ENCODE measurements at places on chromosomes 7 and 10. TPM values are rescaled to one million over a fixed set of nuclear protein-coding genes. Genes with fewer than 3 reads are reported as not detected.

GRCh38 chr10:79936625-79937615 lies 12.0 kb downstream of the SFTPD start:
- H3K4me3 ChIP-seq = no peak overlapping the region
- H3K4me1 ChIP-seq = peaks cover 11% of the 10 kb centered on the region
- no peaks in the 10 kb centered on the region for H3K27me3 ChIP-seq
- no peak for DNase-seq
- no peaks in the 10 kb centered on the region for H3K36me3 ChIP-seq

DNA sequence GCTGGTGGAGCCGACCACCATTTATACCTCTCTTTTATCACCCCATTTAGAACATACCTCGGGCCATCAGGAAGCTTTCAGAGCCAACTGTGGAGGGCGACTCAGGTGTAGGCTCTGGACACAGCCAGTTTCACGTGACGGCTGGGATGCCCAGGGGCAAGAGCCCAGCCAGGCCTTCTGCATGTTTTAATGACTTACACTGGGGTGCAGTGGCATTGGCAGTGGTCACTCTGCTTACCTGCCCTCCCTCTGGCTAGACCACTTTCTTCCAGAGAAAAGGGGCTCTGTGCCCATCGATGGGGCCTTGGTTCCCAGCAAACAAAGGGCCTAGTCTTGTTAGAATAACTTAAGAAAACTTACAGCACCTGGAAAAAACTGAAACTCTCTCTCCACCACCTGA lies 50.0 kb downstream of the PNLIPRP2 start:
- no peak for DNase-seq
- H3K4me3 ChIP-seq = no peak overlapping the region
- H3K27ac ChIP-seq = no peak overlapping the region
- no peaks in the 10 kb centered on the region for H3K27me3 ChIP-seq
- H3K36me3 ChIP-seq = no peaks in the 10 kb centered on the region
- H3K4me1 ChIP-seq = no peaks in the 10 kb centered on the region

DNA sequence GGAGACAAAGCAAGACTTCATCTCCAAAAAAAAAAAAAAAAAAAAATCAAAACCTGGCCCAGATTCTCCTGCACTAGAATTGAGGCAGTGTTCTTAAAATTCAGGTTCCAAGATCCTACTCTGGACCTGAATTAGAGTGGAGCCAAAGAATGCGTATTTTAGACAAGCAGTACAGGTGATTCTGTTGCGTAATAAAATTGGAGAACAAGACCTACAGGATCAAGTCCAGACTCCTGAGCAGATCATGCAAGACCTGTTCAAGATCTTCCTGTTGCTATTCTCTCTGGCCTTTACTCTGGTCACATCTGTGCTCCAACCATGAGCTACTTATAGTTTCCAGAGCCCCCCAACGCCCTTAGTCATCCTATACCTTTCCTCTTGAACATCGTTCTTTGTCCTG lies 51.5 kb upstream of the RSBN1L start:
- H3K36me3 ChIP-seq = no peaks in the 10 kb centered on the region
- no peaks in the 10 kb centered on the region for H3K4me1 ChIP-seq
- H3K27me3 ChIP-seq = no peaks in the 10 kb centered on the region
- DNase-seq = no peak

GRCh38 chr10:74825371-74826141 lies 844 bp upstream of the KAT6B start:
- H3K27me3 ChIP-seq = no peaks in the 10 kb centered on the region
- H3K4me1 ChIP-seq = peaks cover 39% of the 10 kb centered on the region
- peak overlapping the region; percentile 71 for H3K27ac ChIP-seq
- peak overlapping the region; percentile 59 for H3K4me3 ChIP-seq
- H3K36me3 ChIP-seq = no peaks in the 10 kb centered on the region
- peak; percentile 96 for DNase-seq

DNA sequence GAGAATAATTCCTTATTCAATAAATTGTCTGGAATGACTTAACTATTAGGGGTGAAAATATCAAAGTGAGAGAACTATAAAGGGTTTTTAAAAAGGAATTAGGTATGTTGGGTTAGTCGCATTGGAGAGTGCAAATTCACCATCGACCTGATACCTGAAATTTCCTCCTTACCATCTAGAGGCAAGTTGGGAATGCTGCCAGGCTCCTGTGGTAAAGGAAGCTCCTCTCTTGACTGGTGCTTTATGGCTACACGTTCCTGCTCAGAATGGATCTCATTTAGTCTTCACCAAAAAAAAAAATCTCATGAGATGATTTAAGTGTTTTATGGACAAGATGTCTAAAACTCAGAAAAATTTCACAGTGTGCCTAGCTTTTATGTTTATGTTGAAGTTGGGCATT lies 129.8 kb downstream of the EGFR start:
- H3K36me3 ChIP-seq = peaks cover 38% of the 10 kb centered on the region
- peaks cover 4% of the 10 kb centered on the region for H3K4me1 ChIP-seq

GRCh38 chr7:43244784-43245183 lies 132.3 kb downstream of the HECW1 start:
- no peaks in the 10 kb centered on the region for H3K36me3 ChIP-seq
- H3K27me3 ChIP-seq = no peaks in the 10 kb centered on the region
- no peak overlapping the region for H3K27ac ChIP-seq
- no peak overlapping the region for H3K4me3 ChIP-seq
- no peak for DNase-seq

DNA sequence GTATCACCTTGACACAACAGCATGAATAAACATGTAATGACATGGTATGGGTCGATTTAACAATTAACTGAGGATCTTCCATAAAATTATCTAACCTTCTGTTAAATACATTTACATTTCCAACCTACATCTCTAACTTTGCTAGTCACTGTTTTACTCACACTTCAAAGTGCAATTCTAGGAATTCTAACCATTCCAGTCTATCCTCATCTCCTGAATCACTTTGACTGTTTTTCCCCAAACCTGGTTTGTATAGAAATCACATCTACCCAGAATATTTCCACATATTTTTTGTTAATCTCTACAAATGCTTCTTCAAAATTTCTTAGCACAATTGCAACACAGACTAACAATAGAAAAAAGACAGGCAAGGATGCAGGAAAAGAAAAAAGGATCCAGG lies 6.2 kb downstream of the ABI1 start:
- no peaks in the 10 kb centered on the region for H3K36me3 ChIP-seq
- DNase-seq = no peak
- no peak overlapping the region for H3K4me3 ChIP-seq
- peaks cover 36% of the 10 kb centered on the region for H3K4me1 ChIP-seq
- no peaks in the 10 kb centered on the region for H3K27me3 ChIP-seq

DNA sequence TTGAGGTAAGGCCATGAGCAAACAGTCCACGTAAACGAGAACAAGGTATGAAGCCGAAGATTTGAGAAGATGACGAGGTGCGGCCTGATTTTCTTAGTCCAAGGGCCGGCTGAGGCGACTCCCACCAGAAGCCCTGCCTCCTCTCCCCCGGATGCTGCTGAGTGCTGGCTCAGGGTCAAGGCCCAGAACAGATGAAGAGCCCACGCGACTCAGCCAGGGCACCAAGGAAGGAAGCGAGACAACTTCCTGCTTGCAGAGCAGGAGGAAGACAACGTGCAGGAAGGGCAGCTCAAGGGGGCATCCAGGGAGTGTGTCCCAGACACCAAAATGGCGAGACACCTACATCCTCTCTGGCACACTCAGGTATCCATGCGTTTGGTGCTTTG lies 99.5 kb downstream of the CYTH3 start:
- peaks cover 13% of the 10 kb centered on the region for H3K4me1 ChIP-seq
- no peak overlapping the region for H3K4me3 ChIP-seq
- no peak for DNase-seq
- no peak overlapping the region for H3K27ac ChIP-seq
- peaks cover 14% of the 10 kb centered on the region for H3K36me3 ChIP-seq
- H3K27me3 ChIP-seq = no peaks in the 10 kb centered on the region

DNA sequence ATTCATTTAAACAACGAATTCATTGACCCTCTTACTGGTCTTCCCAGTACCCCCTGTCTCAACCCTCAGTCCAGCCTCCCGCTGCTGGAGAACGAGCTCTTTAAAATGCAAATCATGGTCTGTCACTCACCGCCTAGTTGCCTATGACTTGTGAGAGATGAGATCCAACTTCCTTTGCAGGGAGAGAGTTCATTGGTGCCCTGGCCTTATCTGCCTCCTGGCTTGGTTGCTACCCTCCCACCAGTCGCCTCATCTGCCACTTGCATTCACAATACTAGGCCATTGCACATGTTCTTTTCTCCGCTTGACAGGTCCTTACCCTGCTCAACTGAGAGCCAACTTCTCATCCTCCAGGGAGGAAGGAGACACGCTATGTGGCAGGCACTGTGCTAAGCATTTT lies 54.0 kb upstream of the MXI1 start:
- no peaks in the 10 kb centered on the region for H3K36me3 ChIP-seq
- H3K27me3 ChIP-seq = no peaks in the 10 kb centered on the region
- peaks cover 11% of the 10 kb centered on the region for H3K4me1 ChIP-seq
- H3K4me3 ChIP-seq = no peak overlapping the region
- no peak for DNase-seq

DNA sequence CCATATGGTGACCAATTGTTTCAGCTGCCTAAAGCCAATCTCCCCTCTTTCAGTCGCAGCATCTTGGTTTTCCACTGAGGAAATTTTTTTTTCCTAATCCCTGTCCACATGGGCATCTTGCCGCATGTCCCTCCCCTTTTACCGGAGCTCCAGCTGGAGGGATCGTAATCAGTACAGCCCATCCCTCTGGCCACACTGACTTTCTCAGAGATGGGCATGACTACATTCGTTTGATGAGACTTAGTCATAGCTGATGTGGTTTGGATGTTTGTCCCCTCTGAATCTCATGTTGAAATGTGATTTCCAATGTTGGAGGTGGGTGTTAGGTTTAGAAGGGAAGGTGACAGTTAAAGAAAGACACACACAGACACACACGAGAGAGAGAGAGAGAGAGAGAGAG lies 186.8 kb upstream of the CXCL12 start:
- DNase-seq = no peak
- no peaks in the 10 kb centered on the region for H3K27me3 ChIP-seq
- H3K4me3 ChIP-seq = no peak overlapping the region
- H3K4me1 ChIP-seq = no peaks in the 10 kb centered on the region
- H3K36me3 ChIP-seq = no peaks in the 10 kb centered on the region
- no peak overlapping the region for H3K27ac ChIP-seq

GRCh38 chr7:101126651-101127459 lies at the start of gene SERPINE1:
Gene SERPINE1, plus strand, starts transcription at chr7:101127104. Its CDS starts 1,290 bp downstream, at chr7:101128394.
- H3K4me1 ChIP-seq = peaks cover 69% of the 10 kb centered on the region
- peak within 1 kb of the TSS; percentile 52 for H3K4me3 ChIP-seq
- H3K27ac ChIP-seq = peak within 1 kb of the TSS; percentile 86
- no peaks in the 10 kb centered on the region for H3K27me3 ChIP-seq
- peak; percentile 84 for DNase-seq

GTPBP10 gene
- 25.1 TPM for total RNA-seq

ATP6V0A4 gene
- 1.9 TPM for total RNA-seq

SLC39A12 gene
- not detected for total RNA-seq

ANXA11 gene
- 321 TPM for total RNA-seq

CHAT gene
- total RNA-seq = not detected

INSYN2A gene
- total RNA-seq = 1.1 TPM

ADIRF gene
- 150 TPM for total RNA-seq

Measured in upper lobe of left lung (tissue), 6 donors.